ENCODE measurements at places on chromosomes 5 and 9.

GRCh38 chr5:154046486-154046885 lies 7.7 kb downstream of the MFAP3 start:
- no peak for DNase-seq

DNA sequence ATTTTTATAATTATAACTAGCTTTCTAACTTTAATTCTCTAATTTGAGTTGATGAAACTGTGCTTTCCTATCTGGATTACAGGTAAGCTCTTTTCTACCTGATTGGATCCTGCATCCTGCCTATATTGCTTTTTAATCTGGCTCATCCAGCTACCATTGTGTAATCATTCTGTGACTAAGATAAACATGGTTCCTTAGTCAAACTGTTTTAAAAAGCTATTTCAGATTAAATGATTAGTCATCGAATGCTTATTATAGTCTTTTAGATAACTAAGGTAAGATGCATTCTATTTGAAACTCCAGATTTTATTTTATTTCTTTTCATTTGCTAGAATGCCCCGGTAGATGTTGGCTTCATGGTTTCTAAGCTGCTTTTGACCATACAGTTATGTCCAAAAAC lies 50.7 kb downstream of the ICE1 start:
- no peak for DNase-seq

- DNase-seq, result no peak
These were observed 140.8 kb upstream of the MTAP start for GRCh38 chr9:21661626-21662025.

DNA sequence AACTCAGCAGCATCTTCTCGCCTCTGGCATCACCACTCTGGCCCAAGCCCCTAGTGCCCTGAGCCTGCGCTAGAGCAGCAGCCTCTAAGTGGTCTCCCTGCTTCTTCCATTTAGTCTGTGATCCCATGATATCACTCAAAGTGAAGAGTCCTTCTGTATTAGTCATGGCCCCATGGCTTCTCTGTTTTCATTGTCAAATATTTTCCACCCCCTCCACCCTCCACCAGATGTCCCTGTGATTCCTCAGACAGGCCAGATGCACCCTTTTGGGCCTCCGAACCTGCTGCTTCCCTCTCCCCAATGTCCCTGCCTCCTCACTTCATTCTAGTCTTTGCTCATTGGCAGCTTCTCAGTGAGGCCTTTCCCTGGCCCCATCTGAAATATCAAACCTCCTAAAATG lies 299.2 kb downstream of the SPOCK1 start:
- no peak for DNase-seq

- DNase-seq, result no peak
These were observed 630.1 kb upstream of the KLF4 start for GRCh38 chr9:108119530-108120113.

DNA sequence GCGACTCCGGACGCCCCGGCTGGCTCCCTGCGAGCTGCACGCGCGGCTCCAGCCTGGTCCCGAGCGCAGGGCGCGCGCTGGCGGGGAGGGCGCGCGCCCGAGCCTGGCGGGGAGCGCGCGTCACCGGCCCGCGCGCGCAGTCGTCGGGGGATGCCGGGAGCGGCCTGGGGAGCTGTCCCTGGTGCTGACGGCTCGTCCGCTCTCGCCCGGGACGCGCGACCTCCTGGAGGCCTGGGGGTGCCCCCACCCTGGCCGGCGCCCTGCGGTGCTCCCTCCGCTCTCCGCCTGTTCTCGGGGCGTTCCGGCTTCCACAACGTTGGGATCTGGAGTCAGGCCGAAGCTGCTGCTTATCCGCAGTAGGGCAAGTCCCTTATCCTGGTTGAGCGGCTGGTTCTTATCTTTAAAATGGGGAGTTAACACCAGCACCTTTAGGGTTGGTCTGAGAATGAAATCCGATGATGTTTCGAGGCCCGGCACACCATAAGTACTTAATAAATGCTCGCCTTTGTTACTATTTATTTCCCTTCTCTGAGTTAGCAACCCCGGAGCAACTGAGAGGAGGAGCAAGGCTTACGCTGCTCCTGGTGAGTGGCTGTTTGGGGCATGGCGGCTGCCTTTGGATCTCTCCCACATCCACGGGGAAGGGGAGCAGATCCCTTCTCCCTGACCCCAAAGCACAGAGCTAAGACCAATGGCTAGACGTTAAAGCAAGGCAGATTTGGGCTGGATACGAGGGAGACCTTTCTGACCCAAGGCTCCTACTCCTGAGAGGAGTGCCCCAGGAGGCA lies at the start of gene FAM163B:
TSS of gene FAM163B (minus strand) at position 79 of the 788 bp plus-strand sequence. CDS start 29,166 bp downstream, outside the sequence.
- DNase-seq, result no peak

- no peak for DNase-seq
These were observed 122.6 kb downstream of the APBA1 start for GRCh38 chr9:69549310-69550202.

DNA sequence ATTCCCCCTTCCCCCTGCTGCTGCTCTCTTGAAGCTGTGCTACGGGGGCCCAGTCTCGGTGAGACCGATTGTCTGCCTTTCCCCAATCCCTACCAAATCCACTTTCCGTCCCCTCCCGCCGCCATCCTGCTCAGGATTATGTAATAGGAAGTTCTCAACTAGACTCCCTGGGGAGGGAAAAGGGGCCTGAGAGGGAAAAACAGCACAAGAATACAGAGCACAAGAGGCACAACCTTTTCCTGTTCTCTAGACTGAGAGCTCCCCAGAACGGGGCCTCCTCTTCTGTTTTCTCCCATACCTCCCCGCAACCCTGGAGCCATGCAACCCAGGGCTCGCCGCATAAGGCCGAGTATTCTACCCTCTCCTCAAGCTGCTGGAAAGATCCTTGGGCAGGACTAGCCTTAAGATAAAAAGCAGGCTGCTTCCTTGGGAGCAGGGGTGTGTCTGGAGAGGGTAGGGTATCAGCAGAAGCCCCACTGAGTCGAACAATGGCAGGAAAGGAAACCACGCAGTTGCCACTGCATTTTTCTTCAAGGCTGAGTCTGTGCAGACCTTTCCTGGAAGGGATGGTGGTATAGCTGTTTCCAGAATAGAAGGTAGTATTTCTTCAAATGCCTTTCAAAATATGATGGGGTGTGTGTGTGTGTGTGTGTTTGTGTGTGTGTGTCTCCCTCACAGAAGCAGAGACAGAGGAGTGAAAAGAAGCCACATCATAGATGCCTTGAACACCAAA lies 12.9 kb downstream of the MYORG start:
- no peak for DNase-seq

DNA sequence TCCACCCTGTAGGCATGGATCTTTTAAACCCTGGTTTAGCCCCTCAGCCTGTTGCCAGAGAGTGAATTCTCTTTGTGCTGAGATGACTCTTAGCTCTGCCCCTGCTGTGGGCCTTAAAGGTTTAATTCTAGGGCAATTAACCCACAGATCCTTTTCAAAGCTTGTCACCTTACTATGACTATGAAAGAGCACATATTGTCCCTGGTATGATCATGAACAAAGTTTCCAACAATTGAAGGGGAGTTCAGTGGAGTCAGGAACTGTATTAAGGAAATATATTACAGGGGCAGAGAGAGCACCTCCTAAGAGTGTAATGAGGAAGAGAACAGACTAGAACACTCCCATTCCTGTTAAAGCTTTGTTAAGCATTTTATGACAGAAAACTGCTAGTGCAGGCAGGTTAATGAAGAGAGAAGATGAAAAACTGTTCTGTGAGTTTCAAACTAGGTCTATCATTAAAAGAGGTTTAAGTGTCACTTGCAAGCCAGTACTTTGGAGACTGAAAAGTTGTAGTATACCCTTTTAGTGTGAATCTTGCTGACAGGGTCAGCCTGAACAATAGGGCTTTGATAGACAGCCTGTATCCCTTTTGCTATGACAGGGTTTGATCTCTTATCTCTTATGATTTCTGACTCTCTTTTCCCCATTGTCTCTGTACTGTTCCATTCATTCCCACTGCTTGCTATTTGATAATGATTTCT lies 104.2 kb upstream of the ELL2 start:
- DNase-seq, result no peak

DNA sequence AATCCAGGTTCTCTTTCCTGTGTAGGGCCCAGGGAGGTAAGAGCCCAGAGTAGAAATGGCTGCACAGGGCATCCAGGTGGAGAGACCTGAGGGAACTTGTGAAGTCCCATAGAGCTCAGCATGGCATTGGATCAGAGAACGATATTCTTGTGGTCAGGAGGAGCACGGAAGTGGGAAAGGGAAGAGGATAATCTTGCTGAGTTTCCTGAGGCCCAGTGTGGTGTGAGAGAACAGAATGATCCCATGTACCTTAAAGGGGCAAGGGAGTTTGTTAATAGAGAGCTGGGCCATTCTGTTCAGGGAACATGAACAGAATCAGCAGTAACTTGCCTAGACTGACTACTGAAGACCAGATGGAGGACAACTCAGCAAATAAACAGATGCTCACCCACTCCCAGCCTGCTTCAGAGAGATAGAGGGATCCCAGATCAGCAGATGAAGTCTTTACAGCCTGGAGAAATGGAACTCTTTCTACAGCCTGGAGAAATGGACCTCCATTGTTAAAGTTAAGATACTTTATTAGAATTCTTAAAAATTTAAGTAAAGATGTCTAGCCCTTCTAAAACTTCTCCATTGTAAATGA lies 119.7 kb upstream of the ELL2 start:
- DNase-seq, result no peak
